ENCODE measurements at places on chromosomes 2 and 18.

DNA sequence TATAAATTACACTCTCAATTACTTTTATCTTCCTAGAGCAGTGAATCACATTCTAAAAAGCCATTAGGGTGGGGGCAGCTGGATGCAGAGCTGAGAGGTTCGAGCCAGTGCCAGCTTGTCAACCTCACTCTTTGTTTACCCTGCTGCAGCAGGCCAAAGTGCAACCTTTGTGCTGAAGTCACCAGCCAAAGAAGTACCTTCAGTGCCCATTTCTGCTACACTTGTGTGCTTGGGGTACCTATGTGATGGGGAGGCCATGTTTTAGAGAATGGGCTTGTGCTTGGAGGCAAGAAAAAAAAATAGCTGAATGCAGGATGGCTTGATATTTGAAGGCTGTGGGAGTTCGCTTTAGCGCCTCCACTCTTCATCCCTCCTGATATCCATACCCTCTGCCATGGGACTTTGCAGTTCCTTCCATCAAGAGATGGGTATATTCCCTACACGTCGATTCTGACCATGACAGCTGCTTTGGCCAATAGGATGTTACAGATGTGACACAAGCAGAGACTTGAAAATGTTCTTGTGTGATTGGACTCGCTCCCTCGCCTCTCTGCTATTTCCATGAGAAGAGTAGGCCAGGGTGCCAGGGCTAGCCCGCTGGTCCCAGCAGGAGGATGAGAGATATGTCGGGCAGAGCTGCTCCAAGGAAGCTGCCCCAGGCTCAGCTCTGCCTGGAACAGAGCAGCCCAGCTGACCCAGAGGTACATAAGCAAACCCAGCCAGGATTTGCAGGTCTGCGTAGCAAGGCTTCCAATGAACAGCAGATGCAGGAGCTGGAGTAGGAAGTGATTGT is 12.7 kb upstream of the FZD5 start:
- no peak for DNase-seq

DNA sequence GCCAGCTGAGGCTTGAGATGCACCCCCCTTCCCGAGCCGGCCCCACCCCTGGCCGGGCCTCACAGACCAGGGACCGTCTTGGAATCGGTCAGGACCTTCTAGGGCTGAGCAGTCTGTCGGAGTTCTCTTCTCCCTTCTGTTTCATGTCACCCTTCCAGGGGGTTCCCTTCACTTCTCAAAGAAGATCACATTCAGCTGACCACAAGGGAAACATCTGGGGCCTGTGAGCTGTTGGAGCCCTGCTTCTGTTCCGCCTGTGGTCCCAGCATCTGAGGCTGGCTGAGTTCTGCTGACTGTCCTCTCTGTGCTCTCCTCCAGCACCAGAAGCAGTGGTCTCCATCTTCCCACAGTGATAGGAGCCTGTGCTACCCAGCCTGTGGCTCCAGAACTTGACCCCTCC is 106.5 kb downstream of the SEPTIN10 start:
- no peak for DNase-seq

GRCh38 chr2:69765096-69765380 is 23.1 kb downstream of the ANXA4 start:
- DNase-seq, result no peak

DNA sequence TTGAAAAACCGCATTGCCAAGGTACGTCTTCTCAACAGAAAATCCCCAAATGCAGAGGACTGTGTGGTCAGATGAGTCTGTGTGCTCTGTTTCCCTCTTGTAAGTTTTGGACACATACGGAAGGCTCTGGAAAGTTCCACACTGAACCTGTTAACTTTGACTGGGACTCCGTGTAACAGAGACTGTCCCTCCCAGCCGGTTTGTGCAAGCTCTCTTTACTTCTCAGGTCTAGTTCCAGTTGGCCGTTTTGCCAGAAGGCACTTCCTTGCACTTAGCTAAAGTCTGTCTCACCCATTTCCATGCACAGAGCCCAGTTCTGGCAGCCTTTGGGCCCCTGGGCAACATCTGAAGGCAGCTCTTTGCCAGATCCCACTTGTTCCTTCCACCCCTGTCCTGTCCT is 22.0 kb downstream of the EFHD1 start:
- DNase-seq, result no peak

DNA sequence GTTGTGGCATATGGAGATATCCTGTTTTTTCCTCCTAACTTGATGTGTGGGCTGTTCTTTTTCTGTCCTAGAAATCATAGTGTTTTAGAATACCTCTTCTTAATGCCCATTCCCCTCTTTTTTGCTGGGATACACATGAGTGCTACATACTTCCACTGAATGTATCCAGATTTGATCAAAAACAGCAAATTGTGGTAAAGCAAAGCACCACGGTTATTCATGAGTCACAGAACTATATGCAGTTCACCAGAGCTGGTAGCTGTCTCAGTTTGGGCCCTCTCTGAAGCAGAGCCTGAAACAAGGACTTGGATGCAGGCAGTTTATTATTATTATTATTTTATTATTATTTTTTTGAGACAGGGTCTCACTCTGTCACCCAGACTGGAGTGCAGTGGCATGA is 69.9 kb upstream of the CTLA4 start:
- DNase-seq, result no peak

GRCh38 chr2:54587171-54588016 is 131.3 kb downstream of the SPTBN1 start:
- DNase-seq, result no peak

- no peak for DNase-seq
Measured at GRCh38 chr2:241771286-241772062, 5.1 kb upstream of the GAL3ST2 start.

GRCh38 chr18:6009756-6010155 is 114.4 kb upstream of the TMEM200C start:
- DNase-seq, result no peak

DNA sequence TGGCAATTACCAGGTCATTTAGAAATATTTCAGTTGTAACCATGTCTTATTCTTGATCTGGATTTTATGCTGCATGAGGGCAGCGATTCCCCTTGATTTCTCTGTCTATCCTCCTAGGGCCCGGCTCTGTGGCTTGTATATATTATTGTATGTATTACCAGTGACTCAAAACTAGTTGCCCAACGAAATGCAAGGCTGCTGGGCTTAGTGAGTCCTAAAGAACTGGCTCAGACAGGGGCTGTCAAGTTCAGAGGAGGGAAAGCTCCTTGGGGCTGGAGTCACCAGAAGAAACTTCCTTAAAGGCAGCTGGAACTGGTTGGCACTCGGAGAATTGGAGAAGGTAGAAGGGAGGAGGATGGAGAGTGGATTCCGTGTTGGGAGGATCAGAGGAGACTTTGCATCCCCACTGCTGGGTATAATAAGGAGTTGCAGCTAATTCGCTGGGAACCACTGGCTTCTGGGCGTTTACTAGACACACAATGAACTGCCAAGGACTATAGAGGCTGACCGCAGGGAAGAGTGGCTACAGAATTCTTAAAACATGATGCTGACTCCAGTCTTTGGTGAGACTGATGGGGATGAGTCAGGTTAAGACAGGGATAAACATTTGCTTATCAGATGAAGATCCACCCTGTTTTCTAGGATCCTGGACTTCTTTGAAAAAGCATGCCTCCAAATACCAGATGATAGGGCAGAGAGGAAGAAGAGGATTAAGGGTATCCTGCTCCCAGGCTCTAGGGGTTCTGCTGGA is 104.3 kb downstream of the PRKCE start:
- DNase-seq, result no peak

GRCh38 chr2:64276417-64277095 is 132.3 kb upstream of the PELI1 start:
- DNase-seq, result no peak

- DNase-seq, result peak; percentile 84
Measured at GRCh38 chr2:11248-11941, 34.9 kb downstream of the FAM110C start.

Measured in mesothelial cell of epicardium (in vitro differentiated cells).